ENCODE measurements at places on chromosomes 2 and 18. TPM values are rescaled to one million over a fixed set of nuclear protein-coding genes. Genes with fewer than 3 reads are reported as not detected.

The C2orf66 gene
- total RNA-seq = 1.0 TPM

DNA sequence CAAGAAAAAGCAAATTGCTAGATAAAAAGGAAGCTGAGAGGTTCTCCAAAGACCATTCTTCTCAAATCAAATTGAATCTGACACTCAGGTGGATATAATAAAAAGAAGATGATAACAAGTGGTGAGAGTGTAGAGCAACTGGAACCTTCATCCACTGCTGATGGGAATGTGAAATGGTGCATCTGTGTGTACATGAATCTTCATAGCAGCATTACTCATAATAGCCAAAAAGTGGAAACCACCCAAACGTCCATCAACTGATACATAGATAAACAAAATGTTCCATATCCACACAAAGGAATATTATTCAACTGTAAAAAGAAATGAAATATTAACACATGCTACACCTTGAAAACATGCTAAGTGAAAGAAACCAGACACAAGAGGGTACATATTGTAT, 357.2 kb upstream of the EPHA4 start:
- ATAC-seq = no peak

DNA sequence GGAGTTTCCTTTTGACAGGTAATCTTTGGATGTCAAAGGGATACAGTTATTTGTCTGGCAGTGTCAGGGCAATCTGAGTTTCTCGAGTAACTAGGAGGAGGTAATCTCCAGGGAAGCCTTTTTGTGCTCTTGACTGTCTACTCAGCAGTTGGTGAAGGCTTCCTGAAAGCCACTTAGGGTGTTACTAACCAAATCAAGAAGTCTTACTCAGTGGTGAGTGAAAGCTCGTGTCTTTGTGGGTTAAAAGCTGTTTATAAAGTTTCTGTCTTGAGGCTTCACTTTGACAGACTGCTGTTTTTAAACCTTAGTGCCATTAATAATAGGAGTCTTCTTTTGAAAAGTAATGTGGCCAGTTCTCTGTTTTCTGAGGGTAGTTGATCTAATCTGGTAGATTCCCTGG, 1.7 kb downstream of the THSD7B start:
- no peak for ATAC-seq

The DIPK1C gene
- total RNA-seq = not detected

DNA sequence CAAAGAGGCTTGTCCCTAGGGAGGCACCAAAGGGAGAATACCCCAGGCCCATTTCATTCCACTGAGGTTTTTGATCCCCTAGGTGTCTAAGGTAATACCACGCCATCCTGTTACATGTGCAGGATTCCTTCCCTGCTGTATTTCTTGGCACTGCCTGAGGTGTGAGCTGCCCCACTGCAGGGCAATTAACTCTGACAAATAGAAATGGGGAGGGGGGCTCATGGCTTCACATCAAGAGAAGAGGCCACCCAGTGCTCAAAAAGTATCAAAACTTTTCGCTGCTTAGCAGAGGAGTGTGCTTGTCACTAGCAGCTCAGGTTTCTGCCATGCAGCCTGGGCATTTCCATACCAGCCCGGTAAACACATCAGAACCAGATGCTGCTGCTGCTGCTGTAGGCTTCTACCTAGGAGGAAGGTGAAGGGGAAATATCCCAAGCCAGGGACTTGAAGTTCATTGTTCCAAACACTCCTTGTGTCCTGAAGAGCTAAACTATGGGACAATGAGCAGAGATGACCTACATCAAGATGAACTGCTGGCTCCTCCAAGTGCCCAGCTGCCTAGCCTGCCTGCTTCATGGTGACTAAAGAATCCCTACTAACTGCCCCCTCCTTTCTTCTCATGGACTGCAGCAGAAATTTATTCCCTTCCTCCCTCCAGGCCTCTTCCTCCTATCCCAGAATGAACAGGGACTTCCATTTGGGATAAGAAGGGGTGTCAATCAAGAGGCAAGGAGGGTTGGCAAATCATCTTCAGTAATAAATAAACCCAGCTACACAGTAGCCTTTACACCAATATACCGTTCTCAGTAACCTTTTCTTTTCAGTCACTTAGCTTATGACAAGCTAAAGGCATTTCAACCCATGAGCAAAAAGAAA, 16.4 kb downstream of the POU3F3 start:
- ATAC-seq = no peak

DNA sequence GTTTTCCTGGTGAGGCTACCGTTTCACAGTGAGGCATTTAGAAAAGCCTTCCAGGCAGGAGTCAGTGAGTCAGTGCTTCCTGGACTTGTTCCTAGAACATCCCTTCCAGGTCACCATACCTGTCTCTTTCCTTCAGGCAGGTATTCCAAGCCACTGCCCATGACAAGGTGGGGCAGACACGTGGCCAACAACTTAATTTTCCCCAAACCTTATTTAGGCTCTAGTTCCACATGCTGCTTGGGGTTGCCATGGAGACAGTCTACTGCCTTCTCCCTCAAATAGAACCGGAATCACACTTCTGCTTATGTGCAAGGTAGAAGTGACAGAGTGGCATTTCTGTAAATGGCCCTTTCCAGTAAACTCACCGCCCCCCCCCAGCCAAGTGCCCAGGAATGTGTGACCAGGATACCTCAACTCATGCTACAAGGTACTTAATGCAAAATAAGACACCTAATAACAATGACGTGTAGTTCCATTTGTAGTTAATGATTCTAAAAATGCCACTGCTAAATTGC, 258.3 kb downstream of the PRKCE start:
- ATAC-seq = no peak

- no peak for ATAC-seq
Measured at GRCh38 chr2:173997753-173998152, 32.6 kb upstream of the SP3 start.

The TTR gene
- not detected for total RNA-seq

DNA sequence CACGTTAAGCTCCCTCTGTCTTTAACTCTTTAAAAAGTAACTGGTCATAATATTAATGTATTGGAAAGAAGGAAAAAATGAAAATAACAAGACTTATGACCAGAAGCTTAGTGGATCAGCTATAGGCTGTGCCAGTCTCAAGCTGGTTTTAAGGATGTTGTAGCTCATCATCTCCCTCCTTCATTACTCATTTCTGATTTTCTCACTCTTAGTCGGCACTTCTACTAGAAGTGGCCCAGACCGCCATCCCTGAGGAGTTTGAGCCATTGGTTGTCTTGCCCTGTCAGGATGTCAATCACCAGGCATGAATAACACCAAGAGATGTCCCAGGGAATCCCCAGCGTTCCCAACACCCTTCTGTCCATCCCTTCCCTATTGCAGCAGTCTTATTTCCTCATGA, 151.5 kb downstream of the ASXL3 start:
- no peak for ATAC-seq

The ARHGEF33 gene
- total RNA-seq = not detected

The CXCR4 gene
- 360 TPM for total RNA-seq

The CELF4 gene
- not detected for total RNA-seq

Measured in activated T-helper 17 cell treated with anti-CD3 and anti-CD28 coated beads, Interleukin-2, amount 50 U/mL, for 72 hours (primary cell).